H7 (cell line): ENCODE measurements at places on chromosomes 6 and 20.

DNA sequence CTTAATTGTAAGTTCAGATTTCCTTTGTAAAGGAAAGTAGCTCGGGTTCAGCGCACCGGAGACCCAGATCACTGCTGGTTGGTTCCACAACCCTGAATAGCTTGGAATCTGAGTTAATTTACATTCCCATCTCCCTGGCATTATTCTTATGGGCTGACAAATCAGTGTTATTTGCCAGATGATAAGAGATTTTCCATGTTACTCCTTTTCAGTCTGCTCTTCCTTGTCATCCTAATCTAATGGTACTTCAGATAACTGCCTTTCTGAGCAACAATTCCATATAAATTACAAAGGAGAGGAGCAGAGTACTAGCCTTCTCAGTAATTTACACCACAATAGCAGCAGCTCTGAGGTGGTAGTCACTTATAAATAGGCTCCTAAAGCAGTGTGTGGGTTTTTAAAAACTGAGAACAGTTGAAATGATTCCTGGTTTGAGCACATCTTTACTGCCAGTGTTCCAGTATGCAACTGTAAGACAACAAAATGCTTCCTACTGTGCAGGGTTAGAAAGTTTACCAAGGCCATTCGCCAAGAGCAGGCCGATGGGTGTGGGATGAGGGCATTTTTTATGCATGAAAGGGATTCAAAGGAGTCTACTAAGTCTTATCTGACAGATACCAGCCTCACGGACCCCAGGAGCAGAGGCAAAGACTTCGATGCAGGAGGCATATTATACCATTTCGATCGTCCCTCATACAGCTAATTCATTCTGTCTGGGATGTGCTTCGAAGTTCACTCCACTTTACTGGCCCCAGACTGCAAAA is 89.7 kb downstream of the NDUFAF5 start:
- DNase-seq: no peak

DNA sequence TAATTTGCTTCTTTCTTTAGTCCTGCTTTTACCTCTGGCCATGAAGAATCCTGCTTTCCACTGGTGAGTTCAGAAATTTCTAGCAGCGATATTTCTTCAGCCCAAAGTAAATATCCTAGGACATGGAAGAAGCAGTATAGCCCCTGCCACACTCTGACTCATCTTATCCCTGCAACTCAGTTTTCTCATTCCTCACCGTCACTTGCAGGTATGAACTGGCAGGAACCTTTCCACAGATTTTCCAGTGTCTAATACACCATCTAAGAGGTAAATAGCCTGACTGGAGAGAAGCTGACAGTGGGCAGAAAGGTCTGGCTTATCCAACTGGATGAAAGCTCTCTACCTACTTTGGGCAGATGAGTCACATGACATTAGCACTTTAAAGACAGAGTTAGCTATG is 816.7 kb upstream of the FLRT3 start:
- DNase-seq: no peak

DNA sequence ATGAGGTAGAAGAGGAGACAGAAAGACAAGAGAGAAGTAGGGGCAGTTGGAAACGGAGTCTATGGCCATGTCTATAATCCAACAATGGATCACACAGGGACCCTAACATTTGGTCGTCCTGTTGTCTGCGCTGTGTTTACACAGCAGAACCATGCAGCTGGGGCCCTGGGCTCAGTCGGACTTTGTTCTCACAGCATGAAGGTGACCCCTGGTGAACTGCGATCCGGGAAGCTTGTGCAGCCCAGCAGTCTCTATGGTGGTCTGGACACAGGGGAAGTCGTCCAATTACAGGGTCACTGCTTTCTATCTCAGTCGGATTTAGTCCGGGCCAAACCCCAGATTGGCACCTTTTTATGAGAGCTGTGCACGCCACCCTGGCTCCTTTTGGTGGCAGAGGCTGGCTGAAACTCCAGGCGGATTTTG is 153.6 kb downstream of the FOXA2 start:
- no peak for DNase-seq

- no peak for DNase-seq
These were observed 197.0 kb downstream of the BMP7 start for GRCh38 chr20:57069442-57069841.

DNA sequence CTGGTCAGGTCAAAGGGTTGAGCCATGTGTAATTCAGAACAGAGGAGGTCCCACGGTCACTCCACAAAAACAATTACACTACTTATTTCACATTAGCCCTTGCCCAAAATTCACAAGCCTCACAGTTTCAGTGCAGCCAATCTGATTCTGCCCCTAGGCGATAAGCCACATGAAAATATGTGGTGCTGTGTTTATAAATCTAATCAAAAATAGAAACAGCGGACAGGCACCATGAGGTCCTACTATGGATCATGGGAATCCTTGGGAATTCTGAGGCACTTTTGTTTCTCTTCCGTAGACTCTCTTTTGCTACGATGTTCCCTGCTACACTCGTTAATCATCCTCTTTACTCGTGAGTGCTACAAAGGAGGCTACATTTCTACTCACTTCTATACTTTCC is 476.1 kb downstream of the TFAP2A start:
- no peak for DNase-seq

DNA sequence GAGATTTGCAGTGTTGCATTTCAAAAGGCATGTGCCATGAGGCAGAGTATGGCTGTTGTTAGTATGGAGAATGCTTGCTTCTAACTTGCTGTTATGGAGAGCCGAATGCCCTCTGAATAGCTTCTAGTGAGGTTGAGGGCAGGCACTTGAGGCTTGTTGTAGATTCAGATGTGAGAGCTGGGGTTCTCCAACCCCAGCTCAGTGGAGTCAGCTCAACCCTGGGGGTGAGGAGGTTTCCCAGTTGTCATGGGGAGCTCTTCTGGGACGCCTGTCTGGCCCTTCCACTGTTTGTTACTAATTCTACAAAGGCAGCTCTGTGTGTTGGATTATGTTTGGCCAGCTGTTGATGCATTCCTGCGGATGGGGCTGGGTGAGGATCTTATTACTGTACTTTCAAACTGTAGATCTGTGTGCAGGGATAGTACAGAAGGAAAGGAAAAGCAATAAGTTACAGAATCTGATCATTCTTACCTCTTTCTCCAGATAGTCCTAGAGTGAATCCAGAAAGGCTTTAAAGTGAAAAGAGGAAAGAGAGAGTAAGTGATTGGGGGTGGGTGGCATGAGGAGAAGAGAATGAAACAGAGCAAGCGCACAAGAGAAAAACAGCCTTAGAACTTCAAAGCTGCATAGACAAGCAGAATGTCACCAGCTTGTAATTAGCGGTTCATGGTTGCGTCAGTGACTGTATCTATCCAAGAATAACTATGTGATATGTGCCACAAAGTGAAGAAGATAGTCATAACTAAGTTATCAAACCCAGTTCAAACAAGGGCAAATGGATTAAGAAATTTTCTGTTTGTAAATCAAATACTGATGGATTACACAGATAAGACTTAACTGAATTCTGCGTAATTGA is 148.7 kb downstream of the PRL start:
- peak; percentile 19 for DNase-seq

GRCh38 chr6:147434516-147434915 is 74.0 kb upstream of the SAMD5 start:
- DNase-seq: no peak

DNA sequence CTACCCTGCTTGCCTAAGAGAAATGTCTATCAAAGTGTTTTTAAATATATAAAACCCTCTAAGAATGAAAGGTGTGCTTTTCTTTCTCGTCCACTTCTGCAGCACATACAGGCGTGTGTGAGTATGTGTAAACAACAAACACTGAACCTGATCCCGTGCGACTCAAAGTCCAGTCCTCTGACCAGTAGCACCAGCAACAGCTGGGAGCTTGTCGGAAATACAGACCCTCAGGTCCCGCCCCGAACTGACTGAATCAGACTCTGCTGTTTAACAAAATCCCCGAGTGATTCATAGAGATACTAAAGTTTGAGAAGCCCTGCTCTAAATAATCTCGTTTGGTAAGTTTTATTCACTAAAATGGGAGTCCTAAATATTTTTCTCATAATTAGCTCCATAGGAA is 208.0 kb upstream of the KCNQ5 start:
- no peak for DNase-seq

DNA sequence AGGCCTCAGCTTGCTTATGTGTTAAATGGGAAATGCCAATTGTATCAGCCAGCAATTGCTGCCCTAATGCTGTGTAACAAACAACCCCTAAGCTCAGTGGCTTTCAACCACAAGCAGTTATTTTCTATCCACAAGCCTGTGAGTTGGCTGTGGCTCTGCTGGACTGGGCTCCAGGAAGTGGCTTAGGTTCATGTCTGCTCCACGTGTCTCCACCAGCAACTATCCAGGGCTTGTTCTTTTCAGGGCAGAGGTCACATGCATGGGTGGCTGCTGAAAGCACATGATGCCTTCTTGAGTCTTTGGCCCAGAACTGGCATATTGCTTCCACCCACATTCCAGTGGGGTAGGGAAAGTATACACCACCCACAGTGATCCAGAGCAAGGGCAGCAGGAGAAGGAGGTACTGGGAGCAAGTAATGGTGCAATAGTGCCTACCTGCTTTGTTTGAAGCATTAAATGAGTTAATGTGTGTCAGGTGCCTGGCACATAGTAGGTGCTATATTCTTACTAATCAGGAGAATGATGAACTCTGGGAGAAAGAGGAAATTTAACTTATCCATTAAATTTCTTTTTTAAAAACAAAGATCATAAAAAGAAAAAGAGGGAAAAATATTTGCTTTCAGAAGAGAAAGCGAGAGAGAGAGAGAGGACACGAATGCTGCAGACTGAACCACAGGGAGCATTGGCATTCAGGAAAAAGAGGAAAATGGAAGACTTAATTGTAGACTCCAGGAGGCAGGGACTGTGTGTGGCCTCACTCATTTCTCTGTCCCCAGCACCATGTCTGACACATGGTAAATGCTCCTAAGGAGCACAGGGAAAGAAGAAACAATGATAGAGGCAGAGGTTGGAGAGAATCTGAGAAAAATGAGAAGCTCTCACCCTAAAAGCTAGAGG is 25.2 kb upstream of the RNF24 start:
- no peak for DNase-seq

DNA sequence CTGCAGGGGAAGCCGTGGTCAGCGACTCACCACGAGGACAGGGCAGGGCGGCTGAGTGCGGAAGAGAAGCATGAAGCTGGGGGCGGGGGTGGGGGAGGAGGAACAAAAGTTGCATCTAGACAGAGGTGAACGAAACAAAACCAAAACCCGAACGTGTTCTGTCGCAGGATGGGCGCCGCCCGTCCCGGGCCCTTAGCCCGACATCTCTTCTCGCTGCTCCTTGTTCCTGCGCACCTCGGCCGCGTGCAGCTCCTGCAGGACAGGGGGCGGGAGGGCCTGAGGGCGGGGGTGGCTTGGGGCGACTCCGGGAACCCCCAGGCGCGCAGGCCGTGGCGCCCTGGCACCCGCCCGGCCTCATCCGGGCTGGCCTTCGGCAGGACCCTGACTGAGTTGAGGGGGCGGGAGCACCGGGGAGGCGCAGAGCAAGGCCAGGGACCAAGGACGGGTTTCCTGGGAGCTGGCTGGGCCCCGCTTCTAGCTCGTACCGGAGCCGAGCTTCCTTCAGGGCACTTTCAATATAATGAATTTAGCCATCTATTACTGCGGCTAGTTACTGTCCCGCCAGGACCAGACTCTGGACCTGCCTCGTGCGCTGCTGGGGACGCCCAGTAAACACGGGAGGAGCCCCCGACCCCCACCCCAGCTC is 12.0 kb downstream of the STMN3 start:
- no peak for DNase-seq

DNA sequence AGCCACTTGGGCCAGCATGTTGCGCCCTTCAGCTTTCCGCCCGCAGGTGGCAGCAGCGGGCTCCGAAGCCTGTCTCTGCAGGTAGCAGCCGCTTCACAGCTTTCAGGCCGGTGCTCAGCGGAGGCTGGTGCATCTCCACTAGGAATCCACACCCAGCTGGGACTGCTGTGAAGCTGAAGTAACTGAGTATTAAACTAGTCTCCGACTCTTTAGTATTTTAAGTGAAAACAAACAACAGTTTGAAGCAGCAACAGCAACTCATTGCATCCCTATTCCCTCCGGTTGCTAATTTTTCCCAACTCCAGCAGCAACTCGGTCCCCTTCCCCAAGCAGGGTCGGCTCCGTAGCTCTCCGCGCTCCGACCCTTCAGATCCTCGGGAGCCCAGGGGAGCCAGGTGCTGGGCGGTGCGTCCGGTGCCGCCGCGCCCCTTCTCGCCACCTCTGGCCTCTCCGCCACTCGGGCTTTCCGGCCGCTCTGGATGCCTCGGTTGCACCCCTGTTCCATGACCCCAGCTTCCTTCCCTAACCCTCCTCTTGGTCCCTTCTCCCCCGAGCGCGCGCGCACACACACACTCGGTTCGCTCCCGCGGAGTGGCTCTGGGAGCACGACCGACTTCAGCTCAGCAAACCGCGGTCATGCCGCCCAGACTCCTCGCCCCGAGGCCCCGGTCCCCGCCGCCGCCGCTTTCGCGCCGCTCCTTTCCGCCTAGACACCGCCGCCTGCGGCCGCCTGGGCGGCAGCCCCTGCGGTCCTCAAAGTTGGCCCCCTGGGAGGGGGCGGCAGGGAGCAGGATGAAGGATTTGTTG is 765 bp upstream of the NKAIN2 start:
- peak; percentile 80 for DNase-seq

GRCh38 chr6:30914854-30915590 is 984 bp downstream of the VARS2 start:
- no peak for DNase-seq

- no peak for DNase-seq
These were observed 4.0 kb upstream of the GJB7 start for GRCh38 chr6:87333033-87333432.

GRCh38 chr20:37317994-37318640 is 27.8 kb upstream of the SRC start:
- no peak for DNase-seq

DNA sequence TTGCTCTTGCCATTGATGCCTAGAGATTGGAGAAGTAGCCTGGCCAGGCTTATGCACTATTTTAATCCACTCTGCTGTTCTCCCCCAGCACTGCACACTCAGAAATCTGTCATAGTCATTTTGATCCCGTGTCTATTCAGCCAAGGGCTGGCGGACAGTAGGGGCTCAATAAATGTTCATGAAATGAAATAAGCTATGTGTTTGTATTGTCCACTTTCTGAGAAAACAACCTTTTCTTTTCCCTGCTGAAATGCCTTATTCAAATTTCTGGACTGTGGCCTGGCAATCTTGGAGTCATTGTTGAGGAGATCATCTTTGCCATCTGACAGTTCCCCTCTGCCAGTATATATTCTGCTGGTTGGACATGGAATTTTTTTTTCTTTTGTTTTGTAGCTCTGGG is 550.4 kb upstream of the MAP3K7 start:
- no peak for DNase-seq

DNA sequence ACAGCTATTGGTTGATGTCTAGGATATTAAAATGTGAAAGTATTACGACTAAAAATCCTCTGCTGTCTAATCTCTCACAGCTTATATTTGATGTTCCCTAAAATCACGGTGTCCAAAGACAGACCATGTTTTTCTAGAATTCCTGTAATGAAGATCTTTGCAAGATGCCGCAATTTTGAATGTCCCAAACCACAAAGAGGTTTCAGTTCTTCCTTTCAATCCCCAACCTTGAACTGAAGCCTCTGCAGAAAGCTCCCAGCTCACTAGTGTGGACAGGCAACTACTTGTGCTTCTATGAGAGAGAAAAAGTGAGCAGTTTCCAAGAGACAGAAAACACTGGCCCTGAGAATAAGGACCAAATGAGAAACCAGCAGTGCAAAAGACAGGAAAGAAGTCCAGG is 370.1 kb downstream of the FOXA2 start:
- DNase-seq: no peak

GRCh38 chr6:135158397-135158796 is 22.7 kb upstream of the MYB start:
- no peak for DNase-seq

GRCh38 chr6:7805078-7805849 is 79.4 kb downstream of the BMP6 start:
- DNase-seq: no peak
